Fibroblast of skin of abdomen (primary cell): ENCODE measurements at places on chromosomes 5 and 9.

DNA sequence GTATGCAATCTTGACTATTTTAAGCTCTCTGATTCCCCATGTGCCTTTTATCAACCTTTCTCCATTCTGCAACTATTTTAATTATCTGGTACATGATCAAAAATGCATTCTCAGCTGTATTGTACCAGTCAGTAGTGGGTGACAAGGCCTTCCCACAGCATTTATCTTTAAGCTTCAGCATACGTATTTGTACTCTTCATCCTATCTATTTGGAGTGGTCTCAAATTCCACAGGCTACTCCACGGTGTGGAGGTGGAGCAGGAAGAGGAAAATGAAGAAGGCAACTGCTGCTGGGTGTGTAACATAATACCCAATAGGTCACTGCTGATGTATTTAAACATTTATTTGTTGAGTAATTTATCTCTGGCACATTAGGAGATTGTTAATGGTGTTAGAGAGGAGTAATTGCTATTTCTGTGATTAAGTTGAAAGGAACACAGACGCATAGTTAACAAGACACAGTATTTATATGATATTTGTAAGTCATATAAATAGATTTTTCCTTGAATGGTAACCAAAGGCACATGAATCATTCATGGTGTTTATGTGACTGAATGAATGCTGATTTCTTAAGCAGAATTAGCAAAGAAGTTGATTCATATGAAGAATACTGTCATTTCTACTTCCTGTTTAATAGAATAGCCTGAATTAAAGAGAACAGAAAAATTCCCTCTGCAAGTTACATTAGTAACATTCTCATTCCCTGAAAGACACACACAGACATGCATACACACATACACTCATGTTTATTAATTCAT is 153.8 kb upstream of the NR3C1 start:
- DNase-seq = peak; percentile 75

DNA sequence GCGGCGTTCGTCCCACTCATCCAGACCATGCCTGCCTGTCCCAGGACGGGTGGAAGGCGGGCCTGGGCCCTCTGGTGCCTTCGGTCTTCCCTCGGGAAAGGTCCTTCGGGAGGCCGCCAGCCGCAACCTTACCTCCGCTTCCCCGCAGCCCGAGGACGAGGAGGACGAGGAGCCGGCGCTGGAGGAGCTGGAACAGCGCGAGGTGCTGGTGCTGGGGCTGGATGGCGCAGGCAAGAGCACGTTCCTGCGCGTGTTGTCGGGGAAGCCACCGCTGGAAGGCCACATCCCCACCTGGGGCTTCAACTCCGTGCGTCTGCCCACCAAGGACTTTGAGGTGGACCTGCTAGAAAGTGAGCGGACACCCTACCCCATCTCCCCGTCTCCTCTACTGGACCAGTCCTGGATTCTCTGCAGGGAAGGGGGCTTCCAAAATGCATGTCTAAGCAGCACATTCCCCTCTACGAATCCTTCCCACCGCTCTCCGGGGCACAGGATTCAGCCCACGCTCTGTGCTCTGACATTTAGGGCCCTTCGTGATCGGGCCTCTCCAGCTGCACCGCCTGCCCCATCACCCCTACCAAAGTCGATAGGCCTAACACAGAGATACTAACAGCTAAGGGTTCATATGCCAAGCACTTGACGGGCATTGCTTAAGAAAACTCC is 1.1 kb downstream of the ARL10 start:
- DNase-seq = no peak

DNA sequence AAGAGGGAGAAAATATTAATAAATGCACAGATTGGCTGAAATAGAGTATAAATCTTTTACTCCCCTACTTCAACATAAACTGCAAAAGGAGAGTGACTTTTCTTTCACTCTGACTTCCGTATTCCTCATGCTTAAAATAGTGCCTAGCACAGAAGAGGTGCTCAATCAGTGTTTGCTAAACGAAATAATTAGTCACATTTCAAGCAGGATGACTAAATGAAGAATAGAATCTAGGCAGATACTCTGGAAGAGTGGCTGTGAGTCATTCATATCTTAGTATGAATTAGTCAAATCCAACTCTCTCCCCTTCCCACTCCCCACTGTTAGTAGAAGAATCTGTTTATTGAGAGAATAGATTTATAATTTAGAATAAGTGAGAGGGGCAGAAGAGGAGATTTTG is 4.8 kb downstream of the CD274 start:
- peak; percentile 76 for DNase-seq

- peak; percentile 89 for DNase-seq
Measured at GRCh38 chr5:123156577-123157296, 67.7 kb downstream of the PRDM6 start.

- no peak for DNase-seq
Measured at GRCh38 chr9:126459126-126459525, 132.5 kb downstream of the MVB12B start.

DNA sequence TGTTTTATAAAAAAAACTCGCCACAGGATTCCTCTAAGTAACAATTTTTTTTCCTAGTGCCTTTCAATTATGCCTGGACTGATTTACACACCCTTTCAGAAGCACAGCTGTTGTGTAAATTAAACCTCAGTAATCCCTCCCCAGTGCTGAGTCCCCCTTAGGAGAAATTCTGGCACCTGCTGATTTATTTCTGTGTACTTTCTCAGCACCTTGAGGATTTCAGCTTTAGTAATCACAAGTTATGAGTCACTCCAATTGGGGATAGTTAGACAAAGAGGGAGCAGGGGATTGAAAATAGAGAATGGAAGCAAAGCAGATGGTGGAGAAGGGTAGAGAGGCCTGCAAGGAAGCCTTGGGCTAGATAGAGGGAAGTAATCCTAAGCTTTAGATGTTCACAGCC is 171.7 kb downstream of the TTLL11 start:
- peak; percentile 19 for DNase-seq

- DNase-seq = peak; percentile 40
Measured at GRCh38 chr5:142568283-142568995, 117.5 kb downstream of the FGF1 start.

GRCh38 chr9:5720151-5720550 is 91.2 kb downstream of the RIC1 start:
- no peak for DNase-seq

DNA sequence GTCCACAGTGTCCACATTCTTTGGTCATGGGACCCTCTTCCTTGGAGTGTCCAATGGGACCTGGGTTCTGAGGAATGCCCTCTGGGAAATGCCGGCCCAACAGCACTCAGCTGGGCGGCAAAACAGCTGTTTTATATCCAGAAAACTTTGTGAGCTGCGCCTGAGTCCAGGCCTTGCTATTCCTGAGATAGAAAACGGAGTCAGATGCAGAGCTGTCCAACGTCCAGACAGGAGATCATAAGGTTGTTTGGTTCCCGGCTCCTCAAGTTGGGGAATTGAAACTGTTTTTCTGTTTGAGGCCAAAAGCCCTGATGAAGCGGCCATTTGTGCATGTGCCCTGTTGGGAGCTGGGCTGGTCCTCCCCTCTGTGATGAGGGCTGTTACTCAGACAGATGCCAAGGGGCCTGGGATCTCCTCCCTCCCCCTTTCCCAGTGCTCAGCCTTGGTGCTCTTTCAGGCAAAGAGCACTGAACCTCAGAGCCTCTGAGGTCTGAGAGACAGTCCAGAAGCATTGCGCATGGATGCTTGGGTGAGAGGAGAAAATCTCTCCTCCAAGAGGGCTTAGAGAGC is 66.6 kb upstream of the GARNL3 start:
- DNase-seq = no peak

DNA sequence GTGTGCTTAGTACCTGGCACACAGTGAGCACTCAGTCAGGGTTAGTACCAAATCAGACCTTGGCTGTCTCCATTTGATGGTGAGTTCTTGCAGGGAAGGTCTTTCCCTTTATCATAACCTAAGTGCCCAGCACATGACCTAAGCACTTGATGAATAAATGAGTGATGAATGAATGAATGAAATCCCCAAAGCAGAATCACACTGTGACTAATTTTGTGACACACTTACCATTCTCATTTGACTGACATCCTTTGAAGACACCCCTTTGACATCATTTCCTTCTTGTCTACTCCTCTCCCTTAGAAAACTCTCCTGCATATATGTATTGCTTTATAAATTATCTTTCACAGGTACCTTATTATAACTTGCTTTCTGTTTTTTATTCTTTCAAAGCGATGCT is 130.2 kb upstream of the ELL2 start:
- DNase-seq = no peak

- no peak for DNase-seq
Measured at GRCh38 chr5:582936-583635, 29.1 kb upstream of the CEP72 start.

- peak; percentile 62 for DNase-seq
Measured at GRCh38 chr5:6576861-6577501, 55.9 kb downstream of the NSUN2 start.

DNA sequence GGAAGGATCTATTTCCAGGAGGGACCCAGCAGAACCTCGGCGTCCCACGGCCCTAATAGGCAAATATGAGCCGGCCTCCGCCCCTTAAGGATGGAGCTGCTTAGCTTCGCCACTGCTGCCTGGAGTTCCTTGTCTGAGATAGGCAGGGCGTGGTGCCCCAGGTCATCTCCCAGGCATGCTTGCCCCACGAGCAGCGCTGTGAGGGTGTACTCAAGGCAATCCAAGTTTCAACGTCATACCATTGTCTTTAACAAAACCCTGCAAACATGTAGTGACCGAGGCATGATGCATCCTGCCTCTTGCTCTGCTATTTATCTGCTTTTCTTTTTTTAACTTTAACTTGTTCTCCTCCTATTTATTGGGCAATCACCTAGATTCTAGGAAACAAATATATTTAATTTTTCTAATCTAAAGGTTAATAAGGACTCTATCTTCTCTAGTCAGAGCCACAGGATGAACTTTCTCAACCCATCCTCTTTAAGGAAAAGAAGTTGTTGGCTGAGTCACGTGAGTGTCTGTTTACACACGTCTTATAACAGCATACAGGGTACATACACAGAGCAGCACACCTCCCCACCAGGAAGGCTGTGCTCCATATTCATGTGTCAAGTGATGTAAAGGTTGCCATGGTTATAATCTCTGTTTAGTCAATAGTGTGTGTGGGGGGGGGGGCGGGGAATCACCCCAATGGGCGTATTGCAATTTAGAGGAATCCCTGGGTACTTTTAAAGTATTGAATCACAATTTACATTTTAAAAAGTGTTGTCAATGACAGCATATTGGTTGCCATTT is 27.3 kb upstream of the ZSWIM6 start:
- peak; percentile 60 for DNase-seq

DNA sequence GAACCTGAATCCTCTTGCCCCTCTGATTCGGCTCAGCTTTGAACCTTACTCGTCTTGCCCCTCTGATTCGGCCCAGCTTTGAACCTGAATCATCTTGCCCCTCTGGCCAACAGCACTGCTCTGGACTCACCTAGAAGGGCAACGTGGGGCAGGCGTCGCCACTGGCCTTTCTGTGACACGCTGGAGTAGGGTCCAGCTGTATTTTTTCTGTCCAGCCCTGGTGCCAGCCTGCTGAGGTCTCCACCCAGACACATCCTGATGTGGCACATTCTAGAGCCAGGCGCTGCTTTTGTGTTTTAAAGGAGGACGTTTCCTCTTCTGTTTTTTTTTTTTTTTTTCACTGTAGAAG is 15.2 kb upstream of the CPEB4 start:
- DNase-seq = no peak

DNA sequence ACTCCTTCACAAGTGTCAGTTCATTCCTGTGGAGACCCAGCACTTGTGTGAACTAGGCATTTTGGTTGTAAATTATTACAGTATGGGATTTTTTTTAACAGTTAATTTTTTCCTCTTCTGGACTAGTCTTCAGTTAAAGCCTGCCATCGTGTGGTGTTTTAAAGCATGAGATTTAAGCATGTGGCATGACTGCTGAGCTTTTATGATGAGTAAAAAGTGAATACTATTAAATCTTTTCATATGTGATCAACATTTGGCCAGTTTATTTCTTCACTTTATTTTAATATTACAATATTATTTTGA is 25.0 kb downstream of the LMNB1 start:
- DNase-seq = peak; percentile 63

DNA sequence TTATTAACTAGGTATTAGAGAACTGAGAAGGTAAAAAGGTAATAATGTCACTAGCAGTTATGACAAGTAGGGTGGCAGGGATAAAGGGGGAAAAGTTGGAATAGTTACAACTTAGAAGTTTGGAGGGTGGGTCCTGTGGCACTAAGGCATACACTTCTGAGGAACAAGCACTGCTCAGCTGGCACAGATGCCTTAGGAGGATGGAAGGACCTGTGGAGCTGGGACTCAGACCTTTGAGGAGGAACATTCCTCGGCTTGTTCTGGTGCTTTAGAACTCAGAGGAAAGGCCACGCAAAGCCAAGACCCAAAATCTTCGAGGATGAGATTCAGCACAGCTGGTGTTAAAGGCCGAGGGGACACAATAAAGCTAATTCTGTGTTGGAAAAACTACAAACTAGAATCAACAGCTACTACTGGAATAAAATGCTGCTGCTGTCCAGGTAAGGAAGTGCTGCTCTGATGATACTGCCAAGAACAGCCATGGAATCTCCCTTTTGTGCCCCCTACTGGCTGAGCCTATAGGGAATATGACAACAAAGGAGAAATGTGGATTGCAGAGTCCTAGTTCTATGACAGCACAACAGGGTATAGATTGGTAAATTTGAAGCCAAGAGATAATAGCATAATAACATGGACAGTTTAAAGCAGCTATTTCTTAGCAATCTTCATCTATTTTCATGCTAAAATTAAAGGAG is 126.7 kb downstream of the SLC25A46 start:
- peak; percentile 4 for DNase-seq

- DNase-seq = no peak
Measured at GRCh38 chr5:10235350-10235749, 14.3 kb downstream of the ATPSCKMT start.

DNA sequence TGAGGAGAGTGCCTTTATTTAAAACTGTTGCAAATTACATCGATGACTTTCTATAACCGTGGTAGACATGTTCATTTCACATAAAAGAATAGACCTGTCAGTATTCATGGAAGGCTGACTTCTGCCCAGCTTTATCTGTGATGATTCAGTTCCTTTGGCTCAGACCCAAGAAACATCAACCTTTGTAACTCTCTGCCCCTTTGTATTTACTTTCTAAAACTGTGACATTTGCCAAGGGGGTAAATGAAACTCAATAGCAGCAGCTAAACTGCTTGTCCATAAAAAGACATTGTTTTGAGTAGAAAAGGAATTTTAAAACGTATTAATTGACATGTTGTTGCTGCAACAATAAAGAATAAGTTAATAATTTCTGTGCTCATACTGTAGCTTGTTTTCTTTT is 137.8 kb upstream of the ANKH start:
- peak; percentile 51 for DNase-seq

DNA sequence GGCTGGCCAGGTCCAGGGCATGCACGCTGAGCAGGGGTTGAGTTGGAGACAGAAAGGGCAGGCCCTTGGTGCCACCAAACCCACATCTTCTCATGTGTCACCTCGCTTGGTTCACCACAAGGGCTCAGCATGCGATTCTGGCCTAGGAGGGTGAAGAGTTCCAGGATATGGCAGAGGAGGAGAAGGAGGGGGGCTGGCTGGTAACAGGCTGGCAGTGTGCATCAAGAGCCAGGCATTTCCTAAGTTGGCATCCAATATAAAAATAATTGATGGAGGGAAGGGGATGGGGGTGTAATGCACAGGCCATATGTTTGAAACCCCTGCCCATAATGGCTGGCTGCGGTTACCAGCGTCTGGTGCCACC is 255.6 kb downstream of the NFIB start:
- no peak for DNase-seq
